ENCODE measurements at places on chromosomes 11 and 22.

GRCh38 chr11:70766901-70767300, 368.6 kb downstream of the CTTN start:
- no peak overlapping the region for H3K27ac ChIP-seq
- H3K4me3 ChIP-seq: no peak overlapping the region
- DNase-seq: no peak

GRCh38 chr11:102208835-102209234, 98.6 kb downstream of the YAP1 start:
- H3K27me3 ChIP-seq: no peaks in the 10 kb centered on the region
- H3K4me1 ChIP-seq: no peaks in the 10 kb centered on the region
- H3K36me3 ChIP-seq: no peaks in the 10 kb centered on the region
- H3K27ac ChIP-seq: no peak overlapping the region
- H3K4me3 ChIP-seq: no peak overlapping the region
- DNase-seq: no peak

DNA sequence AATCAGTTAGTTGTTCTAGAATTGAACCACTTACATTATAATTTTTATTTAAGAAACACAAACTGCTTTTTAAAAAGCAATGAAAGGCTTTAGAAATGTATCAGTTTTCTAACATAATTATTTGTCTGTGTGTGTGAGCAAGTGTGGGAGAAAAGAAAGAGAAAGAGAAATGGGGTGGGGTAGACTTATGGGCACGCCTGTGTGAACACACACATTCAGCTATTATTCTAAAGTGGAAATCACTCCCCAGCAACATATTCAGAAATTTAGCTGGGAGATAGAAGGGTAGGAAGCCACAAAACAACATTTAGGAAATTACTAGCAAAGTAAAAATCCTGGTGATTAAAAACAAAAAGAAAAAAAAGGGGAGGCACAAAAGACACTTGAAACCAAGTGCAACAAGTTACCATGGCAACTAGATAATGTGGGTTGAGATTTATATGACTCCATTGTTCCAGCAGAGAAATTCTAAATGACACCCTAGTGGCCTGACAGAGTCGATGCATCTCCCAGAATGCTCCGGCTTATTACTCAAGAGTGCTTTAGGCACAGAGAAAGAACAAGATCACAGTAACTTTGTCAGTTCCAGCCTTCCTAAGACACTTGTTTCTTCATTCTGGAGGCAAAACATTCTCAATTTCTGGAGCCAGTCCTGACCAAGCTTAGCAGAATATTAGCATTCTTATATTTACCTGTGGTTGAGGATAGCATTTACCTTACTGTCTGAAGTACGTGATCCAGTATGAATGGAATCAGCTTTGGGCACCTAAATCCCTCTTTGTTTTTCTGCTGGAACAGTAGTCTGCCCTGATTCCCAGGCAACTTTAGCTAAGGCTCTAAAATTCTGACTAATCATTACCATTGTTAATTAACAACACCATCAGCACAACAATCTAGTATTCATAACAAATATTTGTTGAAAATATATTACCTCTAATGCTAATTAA, 444.4 kb downstream of the DLG2 start:
- no peak overlapping the region for H3K4me3 ChIP-seq
- no peak overlapping the region for H3K27ac ChIP-seq
- no peak for DNase-seq
- no peaks in the 10 kb centered on the region for H3K4me1 ChIP-seq
- no peaks in the 10 kb centered on the region for H3K36me3 ChIP-seq
- no peaks in the 10 kb centered on the region for H3K27me3 ChIP-seq

DNA sequence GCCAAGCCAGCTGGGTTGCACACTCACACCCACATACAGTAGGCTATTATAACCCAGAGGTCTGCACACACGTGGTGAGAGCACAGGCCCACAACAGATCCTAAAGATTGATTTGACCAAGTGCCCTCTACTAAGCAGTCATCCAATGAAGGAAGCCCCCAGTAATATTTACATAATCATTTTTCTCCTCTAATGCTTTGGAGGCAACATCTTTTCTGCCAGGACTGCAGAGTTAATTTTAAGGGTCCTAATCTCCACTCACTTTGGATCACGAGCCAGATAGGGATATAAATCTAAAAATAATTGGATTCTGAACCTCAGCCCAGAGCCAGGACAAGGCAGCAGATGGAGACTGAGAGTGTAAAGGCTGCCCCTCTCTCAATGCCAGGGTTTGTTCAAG, 49.1 kb upstream of the MTNR1B start:
- no peak overlapping the region for H3K4me3 ChIP-seq
- H3K27ac ChIP-seq: no peak overlapping the region
- no peaks in the 10 kb centered on the region for H3K27me3 ChIP-seq
- no peaks in the 10 kb centered on the region for H3K36me3 ChIP-seq
- DNase-seq: no peak
- no peaks in the 10 kb centered on the region for H3K4me1 ChIP-seq

DNA sequence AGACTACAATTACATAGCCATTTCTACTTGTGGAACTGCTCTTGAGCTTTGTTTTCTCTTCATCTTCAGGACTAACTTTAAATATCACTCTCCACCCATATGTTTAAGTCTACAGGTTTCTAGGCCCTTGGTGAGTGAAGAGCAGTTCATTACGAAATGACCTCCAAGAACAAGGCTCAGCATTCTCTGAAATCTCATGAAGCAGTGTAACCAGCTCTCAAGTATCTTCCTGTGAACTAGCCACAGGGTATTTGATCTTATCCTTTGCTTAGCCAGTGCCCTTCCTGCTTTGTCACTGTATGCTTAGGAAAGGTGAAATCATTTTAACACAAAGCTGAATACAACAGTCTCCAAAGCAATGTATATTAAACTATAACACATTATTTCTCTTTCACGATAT, 20.4 kb upstream of the LYVE1 start:
- H3K4me3 ChIP-seq: no peak overlapping the region
- H3K27me3 ChIP-seq: no peaks in the 10 kb centered on the region
- peak overlapping the region; percentile 82 for H3K27ac ChIP-seq
- H3K4me1 ChIP-seq: peaks cover 33% of the 10 kb centered on the region
- DNase-seq: no peak
- no peaks in the 10 kb centered on the region for H3K36me3 ChIP-seq

DNA sequence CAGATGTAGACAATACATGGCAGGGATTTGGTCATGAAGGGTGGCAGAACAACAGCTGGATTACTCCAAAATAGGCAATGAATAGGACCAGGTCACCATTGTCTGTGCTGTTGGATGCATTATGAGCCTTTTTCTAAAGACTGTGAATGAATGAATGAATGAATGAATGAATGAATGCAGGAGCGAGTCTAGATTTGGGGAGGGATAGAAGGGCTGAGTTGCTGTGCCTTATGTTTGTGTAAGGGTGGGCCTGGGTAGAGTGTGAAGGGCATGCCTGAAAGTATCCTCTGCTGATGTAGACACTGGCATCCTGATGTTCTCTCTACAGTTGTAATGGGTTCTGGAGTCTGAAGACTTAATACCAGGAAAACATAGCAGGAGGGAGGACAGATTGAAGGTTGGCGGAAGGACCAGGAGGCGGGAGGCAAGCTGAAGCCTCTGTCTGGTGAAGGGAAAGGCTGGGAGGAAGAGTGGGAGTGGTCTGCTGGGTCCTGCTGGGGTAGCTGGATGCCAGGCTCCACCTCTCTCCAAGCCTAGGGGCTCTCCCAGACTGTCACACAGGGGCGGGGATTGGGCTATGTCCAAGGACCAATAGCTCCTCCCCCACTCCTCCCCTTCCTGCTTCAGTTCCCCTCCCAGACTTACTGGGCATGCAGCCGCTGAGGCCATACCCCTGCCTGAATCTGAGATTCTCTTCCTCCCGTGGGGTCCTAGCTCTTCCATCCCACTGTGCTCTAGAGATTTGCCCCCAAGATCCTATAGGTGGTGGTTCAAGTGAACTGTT, 4.8 kb downstream of the TRIM3 start:
- no peak for DNase-seq
- peak overlapping the region; percentile 70 for H3K27ac ChIP-seq
- no peak overlapping the region for H3K4me3 ChIP-seq
- H3K27me3 ChIP-seq: no peaks in the 10 kb centered on the region

- H3K36me3 ChIP-seq: no peaks in the 10 kb centered on the region
- no peak overlapping the region for H3K27ac ChIP-seq
- no peak for DNase-seq
- H3K4me3 ChIP-seq: no peak overlapping the region
- H3K4me1 ChIP-seq: no peaks in the 10 kb centered on the region
- H3K27me3 ChIP-seq: no peaks in the 10 kb centered on the region
Measured at GRCh38 chr11:116062490-116063171, 558.4 kb upstream of the CADM1 start.

DNA sequence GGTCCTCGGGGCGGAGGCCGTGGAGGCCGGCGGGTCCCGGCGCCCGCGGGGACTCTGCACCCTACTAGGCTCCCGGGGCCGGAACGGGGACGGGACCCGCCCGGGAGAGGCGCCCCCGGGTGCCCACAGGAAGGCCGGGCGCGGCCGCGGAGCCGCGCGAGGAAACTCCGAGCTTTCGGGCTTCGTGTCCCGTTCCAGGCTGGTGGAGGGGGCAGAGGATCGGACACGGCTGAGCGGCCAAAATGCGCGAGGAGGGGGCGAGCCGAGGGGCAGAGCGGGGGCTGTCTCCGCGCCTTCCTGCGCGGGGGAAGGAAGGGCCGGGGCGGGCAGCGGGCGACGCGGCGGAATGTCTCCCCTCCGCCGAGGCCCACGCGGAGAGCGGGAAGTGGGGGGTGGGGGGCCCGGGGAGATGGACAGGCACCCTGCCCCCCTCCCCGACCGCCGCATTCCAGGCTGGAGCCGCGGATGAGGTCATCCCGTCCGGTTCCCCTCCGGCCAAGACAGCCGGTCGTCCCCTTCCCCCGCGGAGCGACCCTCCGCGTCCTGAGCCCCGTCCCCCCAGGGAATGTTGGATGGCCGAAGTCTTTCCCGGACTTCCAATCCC, 430 bp downstream of the CDC42EP1 start:
- H3K36me3 ChIP-seq: peaks cover under 1% of the 10 kb centered on the region
- no peaks in the 10 kb centered on the region for H3K27me3 ChIP-seq
- no peak for DNase-seq
- peaks cover 58% of the 10 kb centered on the region for H3K4me1 ChIP-seq

- H3K36me3 ChIP-seq: no peaks in the 10 kb centered on the region
- H3K27ac ChIP-seq: no peak overlapping the region
- no peak overlapping the region for H3K4me3 ChIP-seq
- no peak for DNase-seq
- H3K27me3 ChIP-seq: no peaks in the 10 kb centered on the region
- no peaks in the 10 kb centered on the region for H3K4me1 ChIP-seq
Measured at GRCh38 chr11:13769188-13769587, 100.7 kb downstream of the FAR1 start.

- H3K4me3 ChIP-seq: no peak overlapping the region
- H3K27ac ChIP-seq: no peak overlapping the region
- H3K4me1 ChIP-seq: no peaks in the 10 kb centered on the region
- no peaks in the 10 kb centered on the region for H3K36me3 ChIP-seq
Measured at GRCh38 chr11:100584201-100584985, 102.7 kb upstream of the ARHGAP42 start.

GRCh38 chr22:26847816-26848215, 190.4 kb downstream of the MIAT start:
- no peaks in the 10 kb centered on the region for H3K4me1 ChIP-seq
- no peaks in the 10 kb centered on the region for H3K27me3 ChIP-seq
- H3K27ac ChIP-seq: no peak overlapping the region
- DNase-seq: no peak
- H3K4me3 ChIP-seq: no peak overlapping the region

DNA sequence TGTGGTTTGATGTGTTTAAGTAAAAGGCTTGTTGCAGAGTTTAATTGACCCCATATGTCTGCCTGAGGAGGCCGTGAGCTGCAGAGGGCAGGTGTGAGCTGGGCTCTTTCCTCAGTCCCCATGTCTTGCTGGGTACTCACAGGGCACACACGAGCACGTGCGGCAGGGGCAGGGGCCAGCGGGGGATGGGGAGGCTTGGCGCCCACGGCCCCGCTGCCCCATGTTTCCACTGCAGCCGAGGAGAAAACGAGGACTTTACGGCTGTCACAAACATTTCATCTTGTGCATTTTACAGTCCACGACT, 24.7 kb upstream of the CCDC188 start:
- no peak overlapping the region for H3K4me3 ChIP-seq
- H3K36me3 ChIP-seq: no peaks in the 10 kb centered on the region
- no peak for DNase-seq
- no peaks in the 10 kb centered on the region for H3K4me1 ChIP-seq

DNA sequence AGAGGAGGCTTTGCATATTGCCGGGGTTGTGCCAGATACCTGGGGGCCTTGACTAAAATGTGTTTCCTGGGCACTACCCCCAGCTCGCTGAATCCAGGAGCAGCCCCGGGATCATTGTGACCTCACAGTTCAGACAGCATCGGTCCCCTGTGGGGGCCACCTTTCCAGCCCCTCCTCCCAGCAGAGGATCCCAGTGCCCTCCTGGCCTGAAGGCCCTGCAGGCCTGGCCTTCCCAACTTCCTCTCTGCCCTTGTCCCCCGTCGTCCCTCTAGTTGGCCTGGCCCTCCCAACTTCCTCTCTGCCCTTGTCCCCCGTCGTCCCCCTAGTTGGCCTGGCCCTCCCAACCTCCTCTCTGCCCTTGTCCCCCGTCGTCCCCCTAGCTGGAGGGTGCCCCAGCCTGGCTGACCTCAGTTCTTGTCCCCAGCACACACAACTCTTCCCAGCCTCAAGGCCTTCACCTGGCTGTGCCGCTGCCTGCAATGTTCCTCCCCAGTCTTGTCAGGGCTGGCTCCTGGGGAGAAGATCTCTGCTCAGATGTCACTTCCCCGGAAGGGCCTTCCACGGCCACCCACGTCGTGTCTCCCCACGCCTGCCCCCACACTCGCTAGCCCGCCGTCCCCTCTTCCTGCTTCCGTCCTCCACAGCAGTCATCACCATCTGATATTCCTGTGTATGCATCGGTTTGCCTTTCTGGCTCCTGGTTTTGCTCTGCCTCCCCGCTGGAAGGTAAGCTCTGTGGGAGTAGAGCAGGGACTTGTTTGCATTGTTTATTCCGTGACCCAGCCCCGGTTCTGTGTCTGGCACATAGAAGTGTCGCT, 12.6 kb upstream of the ANO1 start:
- no peaks in the 10 kb centered on the region for H3K36me3 ChIP-seq
- no peak for DNase-seq
- H3K4me1 ChIP-seq: peaks cover 18% of the 10 kb centered on the region
- no peak overlapping the region for H3K27ac ChIP-seq
- no peak overlapping the region for H3K4me3 ChIP-seq

DNA sequence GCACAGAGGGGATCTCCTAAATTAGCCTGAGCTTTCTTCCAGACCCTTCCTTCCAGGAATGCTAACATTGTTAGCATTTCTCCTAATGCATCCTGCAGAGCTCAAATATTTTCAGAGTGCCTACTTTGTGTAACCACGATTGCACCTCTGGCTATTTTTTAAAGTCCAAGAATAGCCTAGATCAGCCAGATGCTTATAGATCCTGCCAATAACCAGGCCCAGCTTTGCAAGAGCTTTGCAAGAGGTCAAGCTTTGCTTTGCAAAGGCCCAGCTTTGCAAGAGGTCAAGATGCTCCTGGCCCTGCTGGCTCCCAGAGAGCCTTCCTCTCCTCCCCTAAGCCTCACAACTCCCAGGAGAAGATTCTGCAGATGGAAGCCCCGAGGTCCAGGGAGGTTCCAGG, 491.9 kb downstream of the MN1 start:
- no peak overlapping the region for H3K27ac ChIP-seq
- H3K4me1 ChIP-seq: no peaks in the 10 kb centered on the region
- no peak for DNase-seq
- peaks cover 6% of the 10 kb centered on the region for H3K27me3 ChIP-seq
- H3K36me3 ChIP-seq: no peaks in the 10 kb centered on the region
